ENCODE measurements at places on chromosomes 1 and 21.
A peak's percentile ranks its signal among the peaks of the same experiment; 100 is the strongest.

- no peak for DNase-seq
These were observed 19.4 kb downstream of the LPGAT1 start for GRCh38 chr1:211811126-211811525.

GRCh38 chr1:206470692-206471414 lies 577 bp downstream of the IKBKE start:
- DNase-seq: peak; percentile 23

GRCh38 chr1:184951788-184952187 lies 22.5 kb downstream of the NIBAN1 start:
- DNase-seq: no peak

- DNase-seq: no peak
These were observed 90.9 kb downstream of the LRRC8C start for GRCh38 chr1:89723863-89724262.

- no peak for DNase-seq
These were observed 375.6 kb downstream of the AMY1C start for GRCh38 chr1:104125266-104125665.

DNA sequence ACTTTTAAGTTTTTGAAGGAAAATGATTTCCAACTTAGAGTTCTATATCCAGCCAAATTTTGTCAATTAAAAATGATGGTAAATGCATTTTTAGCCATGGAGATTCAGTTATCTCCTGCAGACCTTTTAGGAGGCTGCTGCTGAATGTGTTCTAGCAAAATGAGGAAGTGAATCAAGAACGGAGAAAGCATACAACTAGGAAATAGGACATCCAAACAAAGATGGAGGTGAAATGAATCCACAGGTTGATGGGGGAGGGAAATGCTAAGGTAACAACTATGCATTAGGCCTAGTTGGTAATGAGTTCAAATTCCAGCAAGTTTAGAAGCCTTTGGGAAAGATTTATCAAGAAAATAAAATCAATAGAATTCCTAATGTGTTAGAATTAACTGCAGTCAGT lies 80.5 kb downstream of the FNBP1L start:
- no peak for DNase-seq

DNA sequence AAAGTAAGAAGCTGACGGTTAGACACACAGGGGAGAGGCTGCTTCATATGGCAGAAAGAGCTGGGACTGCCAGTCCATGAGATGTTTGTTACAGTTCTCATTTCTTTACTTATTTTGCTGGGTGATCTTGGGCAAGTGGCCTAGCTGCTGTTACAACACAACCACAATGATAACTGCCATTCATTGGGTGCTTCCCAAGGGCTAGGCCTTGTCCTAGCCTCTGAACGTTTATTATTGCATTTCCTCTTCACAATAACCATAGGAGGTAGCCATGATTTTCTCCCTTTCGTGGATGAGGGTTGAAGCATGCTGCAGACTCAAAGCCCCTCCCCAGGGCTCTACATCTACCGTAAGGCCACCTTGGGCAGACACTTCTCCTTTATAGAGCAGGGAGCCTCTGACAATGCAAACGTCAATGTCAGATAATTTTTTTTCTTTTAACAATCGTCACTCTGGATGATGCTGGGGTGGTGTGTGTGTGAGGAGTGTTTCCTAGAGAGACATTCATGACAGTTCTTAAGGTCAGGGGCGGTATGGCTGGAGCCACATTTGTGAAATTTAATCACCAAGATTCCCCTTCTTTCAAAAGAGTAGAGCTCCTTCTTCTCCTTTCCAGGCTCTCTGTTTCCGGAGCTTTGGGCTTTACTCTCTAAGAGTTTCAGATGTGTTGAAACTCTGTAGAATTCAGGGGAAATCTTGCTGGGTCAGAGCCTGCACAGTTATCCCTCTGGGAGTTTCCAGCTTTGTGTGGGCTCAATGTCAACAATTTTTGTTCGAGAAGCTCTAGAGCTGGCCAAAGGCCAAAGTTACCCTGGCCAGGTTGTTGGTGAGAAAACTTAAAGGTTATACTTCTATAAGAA lies 138.5 kb upstream of the SGIP1 start:
- DNase-seq: no peak

GRCh38 chr1:204130981-204131892 lies 20.6 kb downstream of the ETNK2 start:
- DNase-seq: no peak

DNA sequence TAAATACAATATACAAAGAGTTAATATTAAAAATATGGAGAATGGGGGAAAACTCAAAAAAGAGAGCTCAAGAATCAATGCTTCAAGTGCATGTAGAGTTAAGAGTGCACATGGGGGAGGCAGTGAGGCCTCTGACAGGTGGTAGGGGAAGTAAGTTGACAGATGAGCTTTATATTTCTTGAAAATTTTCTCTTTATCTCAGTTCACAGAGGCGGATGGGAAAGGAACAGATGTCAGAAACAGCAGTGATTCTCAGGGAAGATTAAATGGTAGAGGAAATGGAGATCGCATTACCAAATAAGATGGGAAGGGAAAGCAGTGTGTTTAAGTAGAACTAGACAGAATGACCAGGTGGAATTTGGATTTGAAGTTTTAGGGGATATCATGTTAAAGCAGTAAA lies 200.1 kb upstream of the C1orf105 start:
- DNase-seq: no peak

DNA sequence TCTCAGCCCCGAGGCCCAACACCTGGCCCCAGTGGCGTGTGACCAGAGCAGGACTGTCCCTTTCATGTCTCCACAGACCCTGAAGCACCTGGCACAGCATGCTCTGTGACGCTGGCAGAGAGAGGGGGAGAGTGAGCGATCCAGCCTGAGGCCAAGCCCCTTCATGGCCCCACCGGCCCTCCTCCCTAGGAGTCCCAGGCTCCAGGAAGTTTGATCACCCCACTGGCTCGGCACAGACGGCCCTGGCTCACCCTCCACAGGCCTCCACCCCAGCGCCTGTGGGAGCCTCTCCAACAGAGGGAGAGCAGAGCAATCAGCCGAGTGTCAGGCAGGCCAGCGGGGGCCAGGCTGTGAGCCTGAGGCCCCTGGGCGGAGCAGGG lies 11.0 kb downstream of the SH3BGRL3 start:
- DNase-seq: no peak

DNA sequence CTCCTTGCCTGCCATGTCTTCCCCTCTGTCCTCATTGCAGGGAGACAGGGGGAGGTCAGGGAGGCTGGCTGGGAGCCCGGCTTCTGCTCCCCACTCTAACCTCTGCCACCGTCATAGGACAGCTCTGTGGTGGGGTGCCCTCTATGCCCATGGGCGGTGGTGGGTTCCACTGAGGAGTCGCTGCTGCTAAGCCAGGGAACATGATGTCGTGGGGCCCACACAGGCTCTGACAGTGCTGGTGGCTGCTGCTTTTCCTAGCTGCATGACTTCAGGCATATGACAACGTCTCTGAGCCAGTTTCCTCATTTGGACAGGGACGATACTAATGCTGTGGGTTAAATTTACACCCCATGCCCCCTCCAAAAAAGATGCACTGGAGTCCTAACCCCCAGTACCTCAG lies 14.7 kb downstream of the KCNA10 start:
- no peak for DNase-seq

DNA sequence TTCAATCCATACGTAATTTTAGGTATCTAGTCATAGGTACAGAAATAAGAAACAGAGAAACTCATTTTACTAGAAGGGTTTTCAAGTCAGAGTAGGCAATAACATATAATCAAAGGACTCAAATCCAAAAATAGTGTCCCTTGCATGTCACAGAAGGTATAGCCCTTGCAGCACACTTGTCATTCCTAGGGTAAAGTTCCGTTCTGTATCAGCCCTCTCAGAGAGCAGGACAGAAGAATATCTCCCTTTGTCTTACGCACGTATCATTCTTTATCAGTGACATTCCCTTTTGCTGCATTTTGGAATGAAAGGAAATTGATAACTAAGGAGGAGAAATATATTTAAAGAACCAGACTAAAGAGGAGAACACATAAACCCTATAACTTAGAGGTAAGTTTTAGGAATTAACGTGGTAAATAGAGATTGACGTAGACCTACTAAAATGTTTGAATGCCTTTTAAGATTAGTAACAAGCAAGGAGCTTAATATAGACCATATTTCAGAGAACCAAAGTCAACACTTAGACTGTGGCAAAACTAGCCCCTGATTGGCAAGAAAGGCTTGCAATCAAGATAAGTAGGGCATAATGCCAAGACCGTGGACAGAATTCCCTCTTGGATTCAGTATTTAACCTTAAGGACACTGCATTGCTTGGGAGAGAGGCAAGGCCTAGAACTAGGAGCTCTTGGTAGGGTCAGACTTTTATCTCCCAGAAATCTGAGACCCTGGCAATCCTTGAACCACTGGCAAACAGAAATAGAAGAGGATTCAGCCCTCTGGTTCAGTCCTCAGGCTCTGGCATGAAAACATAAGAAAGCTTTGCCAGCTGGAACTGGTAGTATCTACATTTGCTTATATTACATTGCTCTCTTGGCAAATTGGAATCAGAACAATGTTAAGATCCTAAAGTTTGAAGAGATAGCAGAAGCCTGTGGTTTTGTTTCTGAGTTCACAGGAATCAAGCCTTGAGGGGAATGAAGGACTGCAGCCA lies 232.1 kb downstream of the ASTN1 start:
- DNase-seq: no peak

DNA sequence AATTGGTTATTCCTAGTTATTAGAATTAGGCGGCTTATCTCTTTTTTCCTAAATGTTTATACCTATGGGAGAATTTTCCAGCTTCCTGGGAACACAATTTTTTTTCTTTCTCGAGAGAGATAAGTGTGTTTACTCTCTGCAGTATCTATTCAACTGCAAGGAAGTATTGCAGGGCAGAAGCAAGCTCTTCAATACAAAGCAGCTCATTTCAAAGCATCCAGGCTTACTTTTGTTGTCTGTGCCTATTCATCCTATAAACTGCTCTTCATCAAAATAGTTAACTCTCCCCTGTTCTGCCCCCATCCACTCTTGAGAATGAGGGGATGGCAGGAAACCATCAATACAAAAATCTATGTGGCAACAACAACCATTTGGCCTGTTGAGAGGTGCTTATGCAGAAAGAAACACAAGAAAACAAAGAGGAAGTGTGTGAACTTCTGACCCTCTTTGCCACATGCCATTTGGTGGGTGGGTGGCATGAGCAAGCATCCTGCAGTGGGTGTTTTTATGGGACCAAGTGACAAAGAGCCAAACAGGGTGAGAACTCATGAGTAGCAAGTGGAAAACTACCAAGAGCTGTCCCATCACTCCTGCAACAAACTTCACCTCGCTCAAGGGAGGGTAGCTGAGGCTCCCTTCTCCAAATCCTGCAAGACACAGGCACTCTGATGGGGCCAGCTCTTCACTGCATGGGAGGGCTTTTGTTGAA lies 50.6 kb upstream of the MRPS6 start:
- no peak for DNase-seq

GRCh38 chr1:89069951-89070350 lies 4.9 kb upstream of the GBP1 start:
- DNase-seq: no peak

DNA sequence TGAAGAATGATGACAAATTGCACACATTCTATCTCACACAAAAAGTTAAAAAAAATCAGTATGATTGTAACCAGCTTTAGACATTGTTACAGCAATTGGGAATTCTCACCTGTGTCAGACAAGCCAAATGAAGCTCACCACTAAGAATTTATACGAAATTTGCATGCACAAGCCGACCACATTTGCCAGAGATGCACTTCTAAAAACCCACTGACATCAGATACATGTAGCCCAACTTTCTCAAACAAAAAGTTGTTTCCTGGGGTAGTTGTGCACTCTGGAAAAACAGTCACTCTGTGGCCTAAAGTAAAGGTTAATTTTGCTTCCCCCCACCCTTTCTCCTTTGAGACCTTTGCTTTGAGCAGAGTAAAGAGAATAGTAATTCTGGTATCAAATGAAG lies 67.9 kb upstream of the IL12RB2 start:
- no peak for DNase-seq

GRCh38 chr21:35575280-35575915 lies 484.9 kb downstream of the SETD4 start:
- no peak for DNase-seq

DNA sequence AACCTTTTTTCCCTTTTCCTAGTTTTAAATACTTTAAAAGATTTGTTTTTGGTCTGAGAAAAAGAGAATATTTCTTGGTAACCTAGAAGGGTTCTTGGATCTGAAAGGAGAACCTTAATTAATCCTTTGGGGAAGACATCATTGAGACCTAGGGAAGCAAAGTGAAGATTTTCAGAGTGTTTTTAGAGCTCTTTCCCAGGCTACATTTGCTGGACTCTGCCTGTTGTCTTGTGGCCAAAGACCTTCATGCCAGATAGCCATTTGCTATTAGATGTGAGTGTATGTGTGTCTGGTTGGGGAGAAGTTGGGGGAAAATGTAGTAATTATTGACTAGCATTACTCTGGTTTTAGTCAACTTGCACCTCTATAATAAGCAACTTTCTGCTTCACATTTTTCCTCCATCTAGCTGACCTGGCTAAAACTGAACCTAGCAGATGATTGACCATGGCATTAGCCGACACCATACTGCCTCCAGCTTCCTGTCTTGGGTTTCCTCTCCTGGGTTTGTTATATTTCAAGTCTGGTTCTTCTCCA lies 239.1 kb downstream of the USP25 start:
- no peak for DNase-seq

DNA sequence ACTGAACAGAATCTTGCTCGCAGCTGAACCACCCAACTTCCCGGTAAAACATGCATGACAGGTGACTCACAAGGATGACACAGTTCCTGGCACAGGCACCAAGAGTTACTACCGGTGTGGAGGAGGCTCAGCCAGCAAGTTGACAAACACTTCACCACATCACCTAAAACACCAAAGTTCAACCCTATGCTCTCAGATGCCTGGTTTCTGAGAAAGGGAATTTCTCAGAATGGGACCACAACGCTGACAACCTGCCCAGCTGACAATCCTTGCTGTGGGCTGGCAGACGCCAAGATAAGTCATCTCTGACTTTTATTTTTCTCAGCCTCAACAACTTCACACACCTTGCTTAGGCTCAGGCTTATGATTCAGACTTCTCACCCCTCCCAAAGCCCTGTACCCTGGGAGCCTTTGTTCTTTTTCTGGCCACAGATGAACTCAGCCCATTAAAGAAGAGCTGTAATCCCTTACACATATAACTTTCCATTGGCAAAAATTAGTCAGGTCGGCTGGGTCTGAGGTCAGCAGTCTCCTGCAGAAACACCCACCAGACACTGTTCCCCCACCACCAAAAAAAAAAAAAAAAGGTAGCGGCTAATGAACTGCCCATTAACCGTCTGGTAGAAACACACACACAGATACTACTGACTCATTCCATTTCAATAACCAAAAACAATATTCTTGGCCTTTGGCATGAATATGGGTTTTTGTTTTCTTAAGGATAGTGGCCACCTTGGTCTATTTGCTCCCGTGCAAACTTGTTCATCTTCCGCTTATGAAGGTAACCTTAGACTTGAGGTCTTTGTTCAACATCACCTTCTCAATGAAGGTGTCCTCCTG lies 10.8 kb upstream of the TIAM1 start:
- DNase-seq: peak; percentile 64

DNA sequence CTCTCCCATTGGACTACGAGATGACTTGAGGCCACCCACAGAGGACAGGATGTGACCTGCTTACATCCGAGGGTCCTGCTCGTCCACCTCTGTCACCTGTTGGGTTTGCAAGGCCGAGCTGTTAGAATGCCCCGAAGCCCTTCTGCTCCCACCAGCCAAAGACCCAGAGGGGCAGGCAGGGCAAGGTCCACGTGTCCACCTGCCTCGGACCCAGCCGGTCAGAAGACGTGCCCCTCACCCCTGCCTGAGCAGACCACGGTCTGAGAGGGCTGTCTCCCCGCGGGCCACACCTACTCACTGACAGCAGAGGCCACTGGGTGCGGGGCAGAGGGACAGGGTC lies 30.3 kb upstream of the TRAPPC10 start:
- no peak for DNase-seq
